ENCODE measurements at places on chromosomes 3 and 15.

GRCh38 chr3:66449411-66449974, 51.3 kb downstream of the LRIG1 start:
- no peak for DNase-seq

DNA sequence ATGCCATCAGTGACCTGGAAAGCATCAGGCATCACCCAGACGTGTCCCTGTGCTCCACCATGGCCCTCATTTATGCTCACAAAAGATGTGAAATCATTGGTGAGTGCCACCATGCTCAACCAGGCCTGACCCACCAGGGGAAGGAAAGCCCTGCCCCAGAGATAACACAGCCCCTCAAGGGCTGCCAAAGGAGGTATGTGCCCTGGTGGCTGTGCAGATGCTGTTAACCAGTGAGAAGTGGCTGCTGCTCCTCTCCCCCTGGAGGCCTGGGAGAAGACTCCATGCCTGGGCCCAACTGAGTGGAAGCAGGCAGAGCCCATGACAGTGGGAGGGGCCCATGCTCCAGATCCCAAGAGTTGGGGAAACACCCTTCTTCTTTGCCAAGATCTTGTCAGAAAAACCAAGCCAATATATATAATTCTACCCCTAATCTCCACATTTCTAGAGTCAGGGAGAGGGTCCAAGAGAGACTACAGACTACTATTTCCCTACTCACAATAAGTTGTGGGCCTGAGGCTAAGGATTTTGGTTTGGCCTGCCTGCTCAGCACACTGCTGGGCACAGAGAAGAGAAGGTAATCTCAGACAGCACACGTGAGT, 2.7 kb downstream of the TTC21A start:
- no peak for DNase-seq

DNA sequence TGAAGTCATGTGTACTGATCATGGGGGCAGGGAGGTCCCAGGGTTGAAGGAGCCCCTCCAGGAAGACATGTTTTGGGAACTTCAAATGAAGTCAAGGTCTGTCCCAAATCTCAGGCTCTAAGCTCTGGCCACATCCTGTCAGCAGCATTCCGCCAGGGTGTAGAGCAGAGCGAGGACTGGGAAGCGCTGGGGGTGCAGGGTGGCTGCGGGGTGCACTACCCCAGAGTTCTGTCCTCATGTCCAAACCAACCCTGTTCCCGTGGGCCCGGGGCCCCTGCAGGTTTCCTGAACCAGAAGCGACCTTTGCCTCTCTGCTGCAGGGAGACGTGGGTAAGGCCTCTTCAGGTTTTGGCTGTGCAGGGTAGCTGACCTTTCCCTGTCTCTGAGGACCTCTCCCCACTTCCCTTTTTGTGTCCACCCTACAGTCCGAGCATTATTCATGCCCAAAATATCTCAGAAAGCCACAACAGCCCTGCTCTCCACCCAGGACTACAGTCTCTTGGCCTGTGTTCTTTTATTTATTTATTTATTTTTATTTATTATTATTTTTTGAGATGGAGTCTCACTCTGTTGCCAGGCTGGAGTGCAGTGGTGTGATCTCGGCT, 26.6 kb upstream of the FLNB start:
- no peak for DNase-seq

- no peak for DNase-seq
These were observed 98.6 kb upstream of the ARHGEF26 start for GRCh38 chr3:154022606-154023005.

- no peak for DNase-seq
These were observed 23.1 kb downstream of the P3H2 start for GRCh38 chr3:190097617-190098016.

DNA sequence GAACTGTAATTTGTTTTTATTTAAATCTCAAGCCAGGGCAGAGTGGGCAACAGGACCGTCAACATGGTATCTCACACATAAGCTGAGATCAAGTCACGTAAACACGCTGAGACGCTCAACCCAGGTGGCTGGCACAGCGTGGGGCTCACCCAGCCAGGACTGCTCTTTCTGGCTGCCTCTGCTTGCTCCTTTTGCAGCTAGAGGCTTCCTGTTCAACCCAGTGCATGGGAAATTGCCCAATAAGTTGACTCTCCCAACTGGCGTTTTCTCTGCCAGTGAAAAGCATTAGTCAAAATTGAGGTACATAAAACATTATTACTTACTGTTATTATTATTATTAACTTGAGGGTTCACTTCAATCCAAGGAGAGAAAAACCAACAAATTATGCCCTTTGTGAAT, 398.1 kb downstream of the NR2F2 start:
- no peak for DNase-seq

- no peak for DNase-seq
These were observed 552.5 kb upstream of the ROBO2 start for GRCh38 chr3:76487446-76487845.

- no peak for DNase-seq
These were observed 75.0 kb upstream of the CGNL1 start for GRCh38 chr15:57301307-57301706.

DNA sequence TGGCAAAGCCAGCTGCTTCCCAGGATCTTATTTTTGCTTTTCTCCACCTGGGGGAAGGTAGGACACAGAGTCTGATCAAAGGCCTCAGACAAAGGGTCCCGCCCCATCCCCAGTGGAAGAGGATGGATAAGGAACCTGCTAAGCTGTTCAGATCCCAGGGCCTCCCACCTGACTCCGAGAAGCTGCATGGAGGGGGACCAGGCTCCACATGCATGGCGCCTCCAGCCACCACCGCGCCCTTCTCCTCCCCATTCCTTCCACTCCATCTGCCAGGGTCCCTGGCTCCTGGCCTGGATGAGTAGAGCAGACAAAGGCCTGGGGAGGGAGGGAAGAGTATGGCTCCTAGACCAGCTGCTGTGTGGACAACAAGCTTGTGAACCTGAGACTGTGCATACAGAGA, 20.0 kb upstream of the CRABP1 start:
- DNase-seq = no peak

GRCh38 chr3:28173836-28174235, 67.6 kb upstream of the CMC1 start:
- DNase-seq = no peak

- DNase-seq = no peak
These were observed 62.4 kb downstream of the C3orf80 start for GRCh38 chr3:160287666-160288065.

DNA sequence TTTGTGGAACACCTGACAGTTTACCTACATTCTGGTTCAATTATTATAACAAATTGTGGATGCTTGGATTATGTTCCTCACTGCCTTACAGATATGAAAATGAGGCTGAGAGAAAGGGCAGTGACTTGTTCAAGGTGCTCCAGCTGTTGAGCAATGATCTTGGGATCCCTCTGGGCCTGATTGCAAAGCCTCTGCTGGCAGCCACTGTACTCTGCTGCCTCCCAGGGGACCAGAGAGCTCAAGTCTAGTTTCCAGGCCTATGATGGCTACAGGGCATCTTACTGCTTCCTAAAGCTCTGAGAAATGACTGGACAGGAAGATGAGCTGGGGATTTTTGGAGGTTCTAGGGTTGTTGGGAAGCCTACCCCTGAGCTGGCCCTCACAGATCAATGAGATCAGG, 2.3 kb upstream of the SHC4 start:
- no peak for DNase-seq

DNA sequence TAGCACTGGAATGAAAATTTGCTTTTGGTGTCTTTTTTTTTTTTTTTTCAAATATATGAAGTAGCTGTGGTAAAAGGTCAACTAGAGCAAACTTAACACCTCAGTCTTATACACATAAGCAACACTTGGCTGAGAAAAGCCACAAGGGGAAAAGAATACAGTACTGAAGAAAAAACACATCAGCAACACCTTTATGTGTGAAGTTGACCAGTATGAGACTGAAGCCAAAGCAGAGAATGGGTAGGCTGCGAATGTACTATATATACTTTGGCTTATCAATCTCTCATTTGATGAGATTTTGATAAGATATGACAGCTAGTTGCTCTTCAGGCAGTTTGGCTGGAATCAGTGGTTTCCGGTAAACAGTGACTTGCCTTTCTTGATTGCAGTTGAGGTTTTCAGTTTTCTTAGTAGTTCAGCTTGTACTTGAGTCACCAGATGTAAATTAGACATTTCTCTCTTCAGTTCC, 22.0 kb upstream of the ZCWPW2 start:
- DNase-seq = no peak

DNA sequence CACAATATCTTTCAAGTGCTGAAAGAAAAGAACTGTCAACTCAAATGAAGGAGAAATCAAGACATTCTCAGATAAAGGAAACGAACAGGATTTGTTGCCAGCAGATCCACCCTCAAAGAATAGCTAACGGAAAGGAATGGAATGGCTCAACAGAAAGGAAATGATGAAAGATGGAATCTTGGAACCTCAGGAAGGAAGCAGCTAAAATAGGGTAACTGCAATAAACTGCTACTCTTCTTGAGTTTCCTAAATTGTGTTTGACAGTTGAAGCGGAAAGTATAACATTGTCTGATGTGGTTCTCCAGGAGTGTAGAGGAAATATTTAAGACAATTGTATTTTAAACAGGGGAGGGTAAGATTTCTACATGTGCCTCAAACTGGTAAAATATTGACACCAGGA, 22.0 kb downstream of the PRR23E start:
- DNase-seq = no peak

DNA sequence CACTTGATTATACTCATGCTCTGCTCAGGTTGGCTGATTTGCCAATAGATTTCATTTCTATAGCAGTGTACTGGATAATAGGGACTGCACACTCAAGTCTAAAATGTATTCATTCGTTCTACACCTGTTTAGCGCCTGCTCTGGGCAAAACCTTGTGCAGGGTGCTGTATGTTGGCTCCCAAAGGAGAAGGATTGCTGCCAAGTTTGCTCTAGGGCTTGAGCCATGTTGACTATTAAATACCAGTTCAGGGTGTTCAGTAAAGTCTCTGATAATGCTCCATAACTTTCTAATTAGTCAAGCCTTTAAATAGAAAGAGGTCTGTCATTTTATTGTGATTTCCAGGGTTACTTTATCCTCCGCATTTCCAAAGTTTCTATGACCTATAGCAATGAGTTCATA, 470.2 kb downstream of the MAGI1 start:
- DNase-seq = no peak

DNA sequence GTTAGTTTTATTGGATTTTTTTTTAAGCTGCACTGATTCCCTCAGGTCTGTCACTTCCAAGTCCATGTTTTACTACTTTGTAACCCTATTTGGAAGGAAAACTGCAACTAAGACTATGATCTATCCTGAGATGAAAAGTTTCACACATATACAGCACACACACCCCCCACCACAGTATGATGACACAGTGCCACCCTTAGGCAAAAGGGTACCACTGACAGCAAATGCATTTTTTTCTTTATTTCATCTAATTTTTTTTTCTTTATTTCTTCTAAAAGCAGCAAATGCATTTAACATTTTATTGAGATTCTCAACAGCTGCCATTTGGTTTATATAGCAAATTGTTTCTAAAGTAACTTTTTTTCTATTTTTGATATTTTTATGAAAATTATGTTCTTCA, 21.2 kb downstream of the NGRN start:
- DNase-seq = no peak

DNA sequence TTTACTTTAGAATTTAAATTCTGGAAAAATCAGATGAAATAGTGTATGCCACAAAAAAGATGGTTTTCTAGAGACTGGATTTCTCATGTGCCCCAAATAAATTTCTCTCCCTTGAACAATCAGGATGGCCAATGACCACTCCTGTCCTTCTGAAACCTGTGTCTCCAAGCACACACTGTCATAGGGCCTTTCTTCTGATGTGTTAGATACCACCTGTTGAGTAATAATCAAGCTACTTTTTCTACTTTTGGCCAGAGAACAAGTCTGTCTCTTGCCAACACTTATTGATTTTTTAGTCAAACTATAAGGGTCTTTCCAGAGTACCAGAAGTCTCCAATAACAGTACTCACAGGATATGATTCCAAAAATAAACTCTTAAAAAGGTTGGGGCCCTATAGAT, 16.1 kb upstream of the TFG start:
- no peak for DNase-seq

- no peak for DNase-seq
These were observed 15.0 kb downstream of the CDCP1 start for GRCh38 chr3:45131201-45131600.
